H1 (cell line): ENCODE measurements at places on chromosomes 2 and 18.

DNA sequence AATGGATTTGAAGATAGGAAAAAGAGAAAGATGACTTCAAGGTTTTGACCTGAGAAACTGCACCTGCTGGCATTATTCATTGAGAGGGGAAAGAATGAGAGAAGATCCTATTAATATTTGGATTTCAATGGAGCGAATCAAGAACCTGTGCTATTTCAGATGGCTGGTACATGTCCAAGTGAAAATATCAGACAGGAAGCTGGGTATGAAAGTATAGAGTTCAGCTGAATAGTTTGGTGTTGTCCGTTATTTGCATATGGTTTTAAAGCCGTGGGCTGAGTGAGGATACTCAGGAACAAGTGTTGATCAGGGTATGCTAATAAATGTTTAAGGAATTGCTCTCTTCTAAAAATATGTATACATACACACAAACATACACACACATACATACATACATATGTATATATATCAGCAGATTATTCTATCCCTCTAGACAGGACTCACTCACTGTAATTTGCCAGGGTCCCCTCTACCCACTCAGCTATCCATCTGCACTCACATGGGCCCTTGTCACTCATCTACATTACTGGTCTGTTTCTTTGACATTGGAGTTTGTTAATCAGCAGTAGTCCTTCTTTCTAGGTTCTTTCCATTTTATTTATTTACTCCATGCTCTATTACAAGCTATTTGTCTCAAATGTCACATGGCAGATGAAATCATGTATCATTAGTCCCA is 33.9 kb upstream of the IKZF2 start:
- DNase-seq: no peak

- no peak for DNase-seq
These were observed 223.7 kb downstream of the ALK start for GRCh38 chr2:29697715-29698114.

DNA sequence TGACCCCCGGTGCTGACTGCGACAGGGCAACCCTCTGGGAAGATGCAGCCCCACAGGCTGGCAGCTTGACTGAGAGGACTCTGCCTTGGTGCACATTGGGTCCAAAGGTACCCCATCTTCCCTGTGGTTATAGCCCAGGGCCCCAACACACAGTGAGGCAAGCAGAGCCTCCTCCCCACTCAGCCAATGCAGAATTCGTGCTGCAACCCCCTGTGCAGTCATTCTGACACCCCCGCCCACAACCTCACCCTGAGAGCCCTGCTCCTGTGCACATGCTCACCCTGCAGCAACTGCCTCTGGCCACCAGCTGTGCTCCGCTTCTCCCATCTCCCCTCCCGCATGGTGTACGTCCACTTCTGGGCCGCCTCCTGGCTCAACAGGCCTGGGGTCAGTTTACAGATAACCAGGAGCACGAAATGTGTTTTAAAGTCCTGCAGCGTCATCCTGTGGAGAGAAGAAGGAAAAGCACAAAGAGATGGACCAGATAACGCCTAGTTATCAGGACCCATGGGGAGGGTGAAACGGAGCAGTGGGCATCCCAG is 24.4 kb downstream of the CAPN14 start:
- no peak for DNase-seq

GRCh38 chr2:144459286-144459685 is 60.6 kb downstream of the ZEB2 start:
- DNase-seq: no peak

DNA sequence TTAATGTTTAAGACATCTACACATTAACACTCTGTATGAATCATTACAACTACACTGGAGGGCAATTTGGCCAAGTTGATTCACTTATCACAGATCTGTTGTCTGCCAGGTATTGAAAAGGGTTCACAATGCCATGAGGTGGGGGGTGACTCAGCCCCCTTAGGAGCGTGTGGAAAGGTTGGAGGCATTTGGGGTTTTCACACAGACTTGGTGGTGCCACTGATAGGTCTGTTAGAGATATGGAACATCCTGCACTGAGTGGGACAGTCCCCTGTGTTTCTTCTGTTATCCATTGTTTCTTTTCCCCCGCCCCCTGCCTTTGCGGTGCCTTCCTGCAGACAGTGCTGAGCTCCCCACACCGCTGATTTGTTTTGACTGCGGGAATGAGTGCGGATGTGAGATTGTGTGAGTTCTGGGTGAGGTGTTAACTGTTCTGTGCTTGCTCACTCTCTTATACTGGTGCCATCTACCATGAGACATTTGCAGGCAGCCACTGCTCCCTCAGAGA is 9.3 kb upstream of the TSN start:
- DNase-seq: no peak

DNA sequence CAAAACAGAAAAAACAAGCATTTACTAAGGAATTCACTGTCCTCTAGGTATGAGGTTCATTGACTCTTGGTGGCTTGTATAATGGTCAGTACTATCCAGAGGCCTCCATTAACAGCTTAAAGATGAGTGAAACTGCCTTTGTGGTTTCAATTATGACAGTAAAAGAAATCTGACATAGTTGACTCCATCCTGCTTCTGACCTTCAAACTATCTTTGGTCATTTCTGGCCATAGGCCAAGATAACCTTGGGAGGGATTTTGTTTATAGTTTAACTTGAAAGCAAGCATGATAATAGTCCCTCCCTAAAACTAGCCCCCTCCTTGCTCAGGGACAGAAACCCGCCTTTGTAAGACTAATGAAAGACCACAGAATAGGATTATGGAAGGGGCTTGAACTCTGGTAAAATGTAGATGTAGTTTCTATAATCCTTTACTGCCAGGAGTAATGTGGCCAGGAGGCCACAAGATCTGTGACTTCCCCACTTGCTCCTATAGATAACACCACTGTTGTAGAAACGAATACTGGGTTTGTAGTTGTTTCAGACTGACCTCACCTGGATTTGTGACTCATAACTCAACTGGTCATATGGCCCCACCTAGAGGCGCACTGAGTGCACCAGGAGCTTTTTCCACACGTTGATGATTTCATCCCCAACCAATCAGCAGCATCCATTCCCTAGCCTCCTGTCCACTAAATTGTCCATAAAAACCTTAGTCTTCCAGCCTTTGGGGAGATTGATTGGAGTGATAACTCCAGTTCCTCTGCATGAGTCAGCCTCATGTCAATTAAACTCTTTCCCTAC is 8.6 kb upstream of the PLEKHM3 start:
- peak; percentile 55 for DNase-seq

GRCh38 chr18:49944663-49945062 is 131.3 kb upstream of the ACAA2 start:
- DNase-seq: peak; percentile 2

- no peak for DNase-seq
These were observed 273.6 kb downstream of the SCG2 start for GRCh38 chr2:223328578-223328977.

GRCh38 chr2:183428881-183429280 is 304.6 kb downstream of the NUP35 start:
- DNase-seq: no peak

- DNase-seq: no peak
These were observed 38.3 kb downstream of the FBXO48 start for GRCh38 chr2:68428746-68429145.

- peak; percentile 76 for DNase-seq
These were observed 91.4 kb upstream of the AQP4 start for GRCh38 chr18:26956863-26957262.
